ENCODE measurements at places on chromosomes 4 and X.

GRCh38 chr4:113065629-113066028 is 16.2 kb downstream of the ANK2 start:
- no peak for DNase-seq

DNA sequence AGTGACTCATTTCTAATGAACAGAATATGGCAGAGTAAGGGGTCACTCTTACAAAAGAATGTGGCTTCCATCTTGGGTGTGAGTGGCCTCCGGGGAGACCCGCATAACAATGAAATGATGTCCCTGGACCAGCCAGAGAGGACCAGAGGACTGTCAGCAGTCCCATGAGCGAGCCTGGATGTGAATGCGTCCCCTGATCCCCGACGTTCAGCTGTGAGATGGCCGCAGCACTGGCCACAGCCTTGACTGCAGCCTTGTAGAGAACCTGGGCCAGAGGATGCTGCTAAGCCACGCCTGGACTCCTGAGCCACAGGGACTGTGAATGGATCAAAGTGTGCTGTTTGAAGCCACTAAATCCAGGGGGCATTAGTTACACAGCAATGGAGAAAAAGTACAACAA is 53.8 kb downstream of the MTNR1A start:
- no peak for DNase-seq

- no peak for DNase-seq
Observed at GRCh38 chr4:139521754-139522401, 34.1 kb downstream of the SETD7 start.

DNA sequence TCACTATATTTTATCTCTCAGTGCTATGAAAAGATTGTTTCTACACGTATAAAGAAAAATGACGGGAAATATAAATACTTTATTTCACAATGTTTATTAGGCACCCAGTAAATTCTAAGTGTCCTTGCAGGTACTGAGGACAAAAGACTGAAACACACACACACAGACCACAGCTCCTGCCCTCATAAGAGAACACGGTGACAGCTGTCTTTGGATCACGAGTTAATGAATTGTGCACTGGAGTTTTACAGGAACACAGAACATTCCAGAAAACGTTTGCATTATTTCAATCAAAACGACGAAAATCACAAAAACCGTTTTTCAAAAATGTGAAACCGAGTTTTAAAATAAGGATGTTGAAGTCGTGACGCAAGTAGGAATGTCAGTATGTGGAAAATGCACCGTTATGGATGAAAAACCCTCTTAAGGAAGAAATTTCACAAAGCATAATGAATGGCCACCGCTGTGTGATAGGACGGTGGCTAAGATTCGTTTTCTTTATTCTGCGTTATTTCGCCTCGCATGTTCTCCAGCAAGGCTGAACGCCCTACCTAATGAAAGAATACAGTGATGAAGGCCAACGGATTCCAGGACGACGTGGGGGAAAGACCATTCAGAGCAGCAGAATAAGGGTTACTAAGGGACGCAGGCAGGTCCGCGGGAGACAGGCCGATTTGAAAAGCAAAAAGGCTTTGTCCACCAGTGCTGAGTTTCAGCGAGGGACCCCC is 24.2 kb downstream of the FAM156A start:
- DNase-seq, result no peak

GRCh38 chr4:173332021-173332487 is 2.1 kb downstream of the HMGB2 start:
- no peak for DNase-seq

GRCh38 chr4:94798808-94799207 is 41.1 kb downstream of the BMPR1B start:
- DNase-seq, result no peak

DNA sequence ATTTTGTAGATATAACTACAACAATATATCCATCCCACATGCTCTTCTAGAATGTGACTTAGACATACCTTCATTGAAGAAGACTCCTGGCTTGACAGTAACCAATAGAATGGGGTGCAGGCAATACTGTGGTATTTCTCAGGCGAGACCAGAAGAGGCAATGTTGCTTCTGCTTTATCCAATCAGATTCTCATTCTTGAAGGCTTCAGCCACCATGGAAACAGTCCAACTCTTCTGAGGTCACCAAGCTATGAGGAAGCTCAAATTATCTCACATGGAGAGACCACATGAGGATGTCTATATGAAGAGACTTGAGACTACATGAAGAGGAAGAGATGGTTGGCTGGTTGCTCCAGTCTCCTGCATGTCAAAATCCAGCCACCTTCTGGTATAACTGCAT is 469.9 kb downstream of the PCDH10 start:
- DNase-seq, result no peak

DNA sequence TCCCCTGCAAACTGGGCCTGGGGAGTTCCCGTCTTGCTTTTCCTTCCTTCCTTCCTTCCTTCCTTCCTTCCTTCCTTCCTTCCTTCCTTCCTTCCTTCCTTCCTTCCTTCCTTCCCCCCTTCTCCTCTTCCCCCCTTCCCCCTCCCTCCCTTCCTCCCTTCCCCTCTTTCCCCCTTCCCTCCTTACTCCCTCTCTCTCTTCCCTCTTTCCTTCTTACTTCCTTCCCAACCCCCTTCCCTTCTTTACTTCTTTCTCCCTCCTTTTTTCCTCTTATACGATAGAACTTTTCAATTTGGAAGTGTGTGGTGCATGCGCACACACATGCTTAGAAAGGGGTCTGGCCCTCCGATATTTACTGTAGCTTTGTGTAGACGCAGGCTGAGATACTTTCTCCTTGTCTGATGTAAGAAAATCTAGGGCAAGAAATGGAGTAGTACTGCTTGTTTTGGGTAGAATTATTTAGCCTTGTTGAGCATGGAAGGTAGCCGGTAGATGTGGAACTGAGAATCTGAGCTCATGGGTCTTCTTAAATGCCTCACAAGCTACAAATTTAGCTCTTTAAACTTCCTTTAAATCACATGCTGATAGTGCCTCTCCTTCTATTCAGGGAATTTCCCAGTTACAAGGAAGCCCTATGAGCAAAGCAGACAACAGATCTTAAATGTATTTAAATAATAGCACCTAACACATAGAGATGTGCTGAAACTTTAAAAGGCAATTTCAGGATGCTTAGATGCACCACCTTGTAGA is 189.6 kb downstream of the GPAT3 start:
- DNase-seq, result no peak

DNA sequence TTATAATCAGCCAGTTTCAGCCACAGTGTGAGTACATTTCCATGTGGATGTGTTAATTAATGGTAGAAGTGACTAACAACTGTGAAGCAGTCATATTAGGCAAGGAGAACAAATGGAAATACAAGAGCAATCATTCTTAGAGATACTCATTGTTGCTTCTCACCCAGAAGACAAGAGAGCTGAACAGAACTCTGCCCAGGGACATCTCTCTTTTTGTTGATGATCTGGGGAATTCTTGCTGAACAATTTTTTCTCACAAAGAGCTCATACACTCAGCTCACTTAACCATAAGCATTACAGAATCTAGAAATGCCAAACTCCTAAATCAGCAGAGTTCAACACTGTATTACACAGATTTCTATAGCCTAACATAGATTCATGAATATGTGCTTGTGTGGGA is 150.1 kb downstream of the COMMD8 start:
- no peak for DNase-seq

Measured in NCI-H1105 treated with DMSO at 0.1 percent for 48 hours (cell line).